Stimulated activated CD8-positive, alpha-beta memory T cell treated with anti-CD3 and anti-CD28 coated beads, Interleukin-15, amount 100 ng/mL, for 4 hours (primary cell): ENCODE measurements at places on chromosomes 5 and 9.

DNA sequence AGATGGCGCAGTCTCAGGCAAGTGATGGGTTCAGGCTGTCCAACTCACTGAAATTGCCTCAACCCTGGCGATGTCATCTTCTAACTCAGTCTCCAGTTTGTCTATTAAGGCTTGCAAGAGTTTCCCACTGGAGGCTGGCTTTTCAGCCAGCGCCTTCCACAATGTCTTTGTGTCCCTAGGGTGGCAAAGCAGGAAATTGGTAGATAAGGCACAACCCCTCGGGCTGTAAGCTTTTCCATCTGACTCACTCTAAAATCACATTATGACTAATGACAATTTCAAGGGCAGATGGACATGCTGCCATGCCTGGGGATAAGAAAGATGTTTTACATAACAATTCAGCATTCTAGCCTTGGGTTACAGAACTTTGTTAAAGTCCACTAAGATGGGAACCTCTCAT, 61.9 kb downstream of the MROH2B start:
- no peak for DNase-seq

DNA sequence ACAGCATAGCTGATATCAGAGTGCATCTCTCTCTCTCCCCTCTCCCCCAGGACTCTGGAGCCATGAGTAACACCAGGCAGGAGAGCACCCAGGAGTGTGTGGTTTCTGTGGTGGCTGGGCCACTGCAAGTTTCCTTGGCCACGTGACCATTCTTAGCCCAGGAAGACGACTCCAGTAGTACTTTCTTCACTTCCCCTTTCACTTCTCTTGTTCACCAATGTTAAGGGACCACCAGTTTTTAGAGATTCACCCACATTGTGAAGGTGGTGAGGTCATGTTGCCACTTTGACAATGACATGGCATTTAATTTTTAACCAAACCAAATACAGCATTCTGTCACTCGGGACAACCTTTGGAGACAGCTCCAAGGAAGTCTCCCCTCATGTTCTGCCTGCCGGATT, 17.9 kb upstream of the DAPK1 start:
- no peak for DNase-seq

- no peak for DNase-seq
These were observed 14.3 kb upstream of the FREM1 start for GRCh38 chr9:14924230-14925219.

- no peak for DNase-seq
These were observed 547.3 kb downstream of the CDK5RAP2 start for GRCh38 chr9:120032639-120033038.

DNA sequence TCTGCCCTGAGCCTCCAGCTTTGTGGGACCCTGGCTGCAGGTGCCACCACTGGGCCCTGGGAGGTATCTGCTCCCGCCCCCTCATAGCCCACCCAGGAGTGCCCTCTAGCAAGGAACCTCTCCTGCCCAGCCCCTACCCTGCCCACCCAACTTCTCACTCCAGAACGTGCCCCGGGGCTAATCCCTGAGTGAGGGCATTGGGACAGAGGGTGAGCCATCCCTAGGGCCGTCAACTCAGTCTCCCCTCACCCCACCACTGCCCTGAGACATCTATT, 2.7 kb upstream of the RASGEF1C start:
- no peak for DNase-seq

GRCh38 chr9:6384732-6385131, 28.3 kb upstream of the UHRF2 start:
- DNase-seq, result no peak

GRCh38 chr5:36438765-36439561, 137.3 kb upstream of the RANBP3L start:
- no peak for DNase-seq

- no peak for DNase-seq
These were observed 81.9 kb downstream of the TNC start for GRCh38 chr9:115035841-115036612.

DNA sequence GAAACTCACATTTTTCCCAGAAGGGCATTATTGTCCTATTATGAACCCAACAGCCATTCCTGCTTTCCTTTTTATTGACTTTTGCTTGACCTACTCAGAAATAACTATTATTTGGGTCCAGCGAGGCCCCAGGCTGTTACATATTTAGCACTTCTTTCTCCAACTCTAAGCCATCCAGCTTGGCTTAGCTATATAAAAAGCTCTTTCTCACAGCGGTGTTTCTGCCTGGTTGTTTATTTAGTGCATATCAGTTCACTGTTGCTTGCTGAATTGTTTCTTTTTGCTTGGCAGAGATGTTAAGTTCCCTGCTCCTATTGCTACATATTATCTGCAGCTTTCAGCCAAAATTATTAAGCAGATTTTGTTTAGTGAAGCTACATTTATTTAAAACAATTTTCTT, 1156.8 kb upstream of the SEMA6A start:
- no peak for DNase-seq

DNA sequence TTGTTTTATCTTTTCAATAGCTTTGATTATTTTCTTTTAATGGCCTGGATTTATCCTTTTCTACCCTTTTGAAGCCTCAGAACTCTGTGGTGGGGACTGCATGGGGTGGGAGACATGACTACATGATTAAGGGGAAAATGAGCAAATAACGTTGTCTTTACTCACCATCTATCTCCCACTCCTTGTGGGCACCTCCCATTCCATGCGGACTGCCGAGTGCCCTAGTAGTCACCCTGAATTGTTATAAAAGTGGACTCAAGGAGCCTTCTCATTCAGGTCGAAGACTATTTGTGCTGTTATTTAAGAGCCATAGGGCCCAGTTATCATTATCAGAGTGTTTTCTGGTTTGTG, 281.8 kb downstream of the MLLT3 start:
- no peak for DNase-seq

GRCh38 chr5:173812811-173813550, 75.2 kb upstream of the CPEB4 start:
- no peak for DNase-seq

GRCh38 chr9:130694205-130694604, 625 bp downstream of the EXOSC2 start:
- DNase-seq, result no peak

DNA sequence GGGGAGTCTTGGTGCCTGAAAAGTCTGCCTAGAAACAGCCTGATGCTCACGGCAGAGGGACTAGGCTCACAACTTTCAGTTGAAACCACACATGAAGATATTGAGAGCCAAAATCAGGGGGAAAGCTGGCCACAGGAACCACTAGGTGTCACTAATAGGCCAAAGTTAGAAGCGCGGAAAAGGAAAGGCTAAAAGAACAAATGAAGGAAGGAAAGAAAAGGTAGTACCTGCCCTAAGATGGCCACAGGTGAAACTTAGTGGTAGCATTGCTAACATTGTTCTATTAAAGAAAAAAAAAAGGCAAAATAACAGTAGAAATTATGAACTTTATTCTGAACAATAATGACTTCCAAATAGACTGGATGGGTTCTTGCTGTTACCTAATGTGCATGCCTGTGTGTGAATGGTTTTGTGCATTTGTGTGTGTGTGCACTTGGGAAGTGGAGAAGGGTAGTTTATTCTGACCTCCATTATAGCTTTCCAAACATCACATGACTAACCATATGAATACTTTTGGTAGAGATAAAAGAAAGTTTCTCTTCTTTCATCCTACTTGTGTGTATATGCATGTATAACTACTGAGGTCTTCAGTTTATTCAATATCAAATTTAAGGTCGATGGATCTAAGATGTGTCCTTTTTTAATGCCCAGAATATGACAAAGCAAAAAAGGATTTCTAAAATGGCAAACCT, 2.1 kb upstream of the RFESD start:
- DNase-seq, result no peak

GRCh38 chr9:115553060-115553773, 435.3 kb upstream of the TNC start:
- DNase-seq, result no peak

GRCh38 chr9:136563646-136564325, 17.9 kb upstream of the NOTCH1 start:
- DNase-seq, result no peak

- no peak for DNase-seq
These were observed 35.4 kb upstream of the C5orf47 start for GRCh38 chr5:173953528-173954090.

DNA sequence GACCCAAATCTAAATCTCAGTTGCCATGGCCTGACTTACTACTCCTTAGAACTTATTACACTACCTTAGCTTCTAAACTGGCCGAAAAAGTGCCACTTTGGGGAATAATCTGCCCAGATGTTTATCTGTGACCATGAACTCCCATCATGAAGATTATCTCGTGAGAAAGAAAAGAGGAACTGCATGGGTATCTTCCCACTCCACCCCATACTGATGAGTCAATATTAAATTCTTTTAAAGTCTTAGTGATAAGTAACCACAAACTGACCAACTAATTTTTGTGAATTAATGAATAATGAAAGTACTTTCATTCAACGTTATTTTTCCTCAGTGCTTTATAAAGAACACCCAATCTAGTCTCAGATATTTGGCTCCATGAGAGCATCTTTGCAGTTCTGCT, 493.5 kb downstream of the EBF1 start:
- DNase-seq, result no peak

GRCh38 chr5:172377856-172378255, 76.5 kb downstream of the SH3PXD2B start:
- DNase-seq, result no peak

DNA sequence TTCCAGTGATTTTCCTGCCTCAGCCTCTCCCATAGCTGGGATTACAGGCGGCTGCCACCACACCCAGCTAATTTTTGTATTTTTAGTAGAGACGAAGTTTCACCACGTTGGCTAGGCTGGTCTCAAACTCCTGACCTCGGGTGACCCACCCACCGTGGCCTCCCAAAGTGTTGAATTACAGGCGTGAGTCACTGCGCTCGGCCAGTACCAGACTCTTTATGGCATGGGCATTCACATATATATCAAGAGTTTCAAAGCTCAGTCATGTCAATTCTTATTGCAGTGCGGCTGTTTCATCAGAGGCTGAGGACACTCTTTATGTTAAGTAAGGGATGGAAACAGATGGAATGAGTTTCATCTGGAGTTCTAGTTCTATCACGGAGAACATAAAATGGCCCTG, 315.2 kb upstream of the CDH6 start:
- no peak for DNase-seq

DNA sequence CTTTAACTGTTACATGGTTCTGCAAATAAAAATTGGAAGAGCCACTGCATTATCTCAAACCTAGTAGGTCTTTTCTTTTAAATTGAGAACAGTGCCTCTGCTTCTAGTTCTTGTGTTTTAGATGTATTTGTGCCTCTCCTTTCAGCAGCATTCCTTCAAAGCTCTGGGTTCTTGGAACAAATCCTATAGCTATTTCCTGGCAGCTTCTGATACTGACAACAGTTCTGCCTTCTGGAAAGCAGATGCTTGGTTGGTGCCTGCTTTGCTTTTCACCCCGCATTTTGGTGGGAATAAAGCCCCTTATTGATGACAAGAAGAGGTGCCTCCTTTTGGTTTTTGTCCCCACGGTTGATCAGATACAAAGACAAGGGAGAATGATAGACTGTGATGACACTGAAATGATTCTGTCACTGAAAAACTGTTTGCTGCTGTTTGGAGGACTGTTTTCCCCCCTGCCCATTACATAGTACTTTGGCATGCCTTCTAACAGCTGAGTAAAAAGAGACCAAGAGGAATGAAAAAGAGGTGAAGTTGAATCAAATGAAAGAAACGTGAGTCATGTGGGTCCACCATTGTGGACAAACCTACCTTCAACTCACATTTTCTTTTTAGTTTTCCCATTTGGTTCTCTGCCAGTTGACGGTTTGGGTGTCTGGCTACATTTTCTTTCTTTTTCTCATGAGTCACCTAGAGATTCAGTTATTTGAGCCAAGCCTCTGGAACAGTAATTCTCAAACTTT, 5.6 kb downstream of the PTCD2 start:
- no peak for DNase-seq

DNA sequence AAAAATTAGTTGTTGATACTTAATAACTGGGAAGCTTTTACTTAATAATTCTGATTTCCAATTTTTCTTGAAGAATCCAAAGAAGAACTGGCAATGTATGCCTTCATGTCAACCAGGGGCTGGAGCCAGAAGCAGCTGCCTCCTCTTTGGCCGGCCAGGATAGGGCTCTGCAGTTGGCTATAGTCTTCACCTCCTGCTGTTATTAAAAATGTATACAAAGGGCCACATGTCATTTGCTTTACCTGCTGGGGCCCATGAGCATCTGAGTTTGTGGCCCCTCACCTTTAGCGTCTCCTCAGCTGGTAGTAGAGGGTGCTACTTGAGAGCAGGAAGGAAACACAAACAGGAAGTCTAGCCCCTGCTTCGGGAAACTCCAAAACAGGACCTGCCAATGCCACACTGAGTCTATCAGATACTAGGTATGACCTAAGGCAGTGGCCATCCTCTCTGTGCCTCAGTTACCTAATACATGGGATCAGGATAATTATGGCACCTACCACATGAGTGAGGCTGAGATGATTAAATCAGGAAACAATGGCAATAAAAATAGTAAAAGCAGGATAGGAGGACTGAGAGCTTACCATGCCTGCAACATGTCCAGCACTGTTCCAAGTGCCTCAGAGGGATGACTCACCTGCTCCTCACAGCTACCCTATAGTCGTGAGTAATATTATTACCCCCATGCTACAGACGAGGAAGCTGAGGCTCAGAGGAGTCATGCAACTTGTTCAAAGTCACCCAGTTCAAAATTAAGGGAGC, 21.3 kb downstream of the CCDC69 start:
- no peak for DNase-seq

GRCh38 chr9:127224883-127225739, 39.5 kb upstream of the GARNL3 start:
- DNase-seq, result peak; percentile 86

DNA sequence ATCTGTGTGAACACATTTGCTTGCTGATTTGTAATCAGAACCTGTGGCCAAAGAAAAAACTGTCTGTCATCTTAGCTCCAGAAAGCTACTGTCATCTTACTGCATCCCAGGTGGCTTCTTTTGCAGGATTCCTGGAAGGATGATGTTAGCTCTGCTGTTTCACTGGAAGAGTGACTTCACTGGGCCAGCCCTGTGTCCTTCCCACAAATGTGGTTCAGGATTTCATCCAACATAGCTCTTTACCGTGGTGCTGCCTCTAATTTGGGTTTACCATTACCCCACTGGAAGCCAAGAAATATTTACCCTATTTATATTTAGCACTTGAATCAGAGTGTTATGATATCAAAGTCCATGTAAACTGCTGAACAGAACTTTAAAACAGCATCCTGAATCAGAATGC, 501.0 kb downstream of the GADD45G start:
- no peak for DNase-seq

DNA sequence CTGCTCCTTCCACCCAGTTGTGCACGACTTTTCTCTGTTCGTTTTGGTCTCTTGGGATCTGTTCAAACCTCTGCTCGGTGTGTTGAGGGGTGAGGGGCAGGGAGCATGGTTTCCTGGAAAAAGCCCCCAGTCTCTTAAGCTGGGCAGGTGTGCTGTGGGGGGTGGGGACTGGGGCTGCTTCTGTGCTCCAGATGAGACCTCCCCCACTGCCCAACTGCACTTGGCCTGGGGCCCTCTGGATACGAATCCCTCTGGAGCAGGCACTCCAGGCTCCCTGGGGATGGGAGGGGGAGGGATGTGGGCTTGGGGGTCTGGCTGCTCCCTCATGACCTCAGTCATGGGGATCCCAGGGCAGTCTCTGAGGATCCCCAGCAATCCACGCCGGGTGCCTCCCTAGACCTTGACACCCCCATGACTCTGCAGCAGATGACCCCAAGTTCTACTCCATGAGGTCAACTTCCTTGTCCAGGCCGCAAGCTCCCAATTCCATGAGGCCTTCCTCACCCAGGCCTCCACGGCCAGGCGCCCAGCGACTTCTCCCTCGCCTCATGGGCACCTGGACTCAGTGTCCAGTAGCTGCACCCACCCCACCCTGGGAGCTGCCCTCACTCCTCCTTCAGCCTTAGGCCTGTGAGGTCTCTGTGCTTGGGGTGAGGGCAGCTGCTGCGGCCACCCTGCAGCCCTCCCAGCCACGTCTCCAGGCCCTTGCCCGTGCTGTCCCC, 5.9 kb upstream of the AHRR start:
- no peak for DNase-seq
